ENCODE measurements at places on chromosomes 6 and 20. TPM values are rescaled to one million over a fixed set of nuclear protein-coding genes. Genes with fewer than 3 reads are reported as not detected.

The IRAK1BP1 gene
- 3.7 TPM for total RNA-seq

The HMGCLL1 gene
- total RNA-seq: 9.4 TPM

The PGM3 gene
- total RNA-seq: 46.4 TPM

The HSPA1L gene
- total RNA-seq: 5.2 TPM

The NPBWR2 gene
- total RNA-seq: not detected

The PARD6B gene
- 0.52 TPM for total RNA-seq

The FERMT1 gene
- not detected for total RNA-seq

The C20orf204 gene
- 0.52 TPM for total RNA-seq

The RAET1L gene
- not detected for total RNA-seq

The DNAAF9 gene
- 13.6 TPM for total RNA-seq

The BTN2A1 gene
- total RNA-seq: 8.4 TPM

The SALL4 gene
- total RNA-seq: 0.52 TPM

The DNMT3B gene
- 2.1 TPM for total RNA-seq

The EDN3 gene
- 8.4 TPM for total RNA-seq

All from skeletal muscle tissue (tissue), 5 donors.